ENCODE measurements at places on chromosomes 13 and 19.

DNA sequence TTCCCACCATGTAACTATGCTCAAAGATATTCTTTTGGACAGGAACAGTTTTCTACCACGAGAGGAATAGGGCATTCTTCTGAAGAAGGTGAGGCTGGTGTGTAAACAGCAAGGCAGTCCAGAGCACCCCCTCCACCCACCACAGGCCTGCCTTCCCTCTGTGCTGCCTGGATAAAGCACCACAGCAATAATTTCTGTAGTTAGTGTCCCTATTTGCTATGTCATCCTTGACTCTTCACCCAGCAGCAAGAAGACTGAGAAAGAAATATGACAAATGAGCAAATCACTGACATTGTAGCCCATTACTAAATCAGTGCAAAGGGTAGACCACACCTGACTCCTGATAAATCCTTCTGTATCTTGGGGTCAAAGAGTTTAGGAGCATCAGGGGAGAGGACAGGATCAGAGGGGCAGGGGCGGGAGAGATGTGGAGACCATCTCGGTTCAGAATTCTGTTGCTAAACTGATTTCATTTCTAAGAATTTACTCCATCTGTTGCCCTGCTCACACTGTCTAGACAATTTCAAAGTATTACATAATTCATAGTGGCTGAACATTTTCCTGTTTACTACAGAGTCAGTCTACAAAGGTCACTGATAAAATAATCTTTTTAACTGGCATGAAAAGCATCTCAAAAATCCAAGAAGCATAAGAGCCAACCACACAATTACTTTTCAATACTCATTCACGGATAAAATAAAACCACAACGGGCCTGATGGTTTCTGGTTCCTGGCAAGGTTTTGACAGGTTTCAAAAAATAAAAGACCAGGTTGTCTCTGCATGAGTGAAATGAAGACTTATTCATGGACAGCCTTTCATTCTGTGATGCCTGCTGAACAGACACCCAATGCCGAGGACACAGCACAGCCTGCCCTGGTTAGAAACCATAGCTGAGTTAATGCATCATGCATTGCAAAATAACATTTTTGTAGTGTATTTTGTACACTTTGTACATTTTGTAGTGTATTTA is 88.4 kb upstream of the IRS2 start:
- no peak for DNase-seq

DNA sequence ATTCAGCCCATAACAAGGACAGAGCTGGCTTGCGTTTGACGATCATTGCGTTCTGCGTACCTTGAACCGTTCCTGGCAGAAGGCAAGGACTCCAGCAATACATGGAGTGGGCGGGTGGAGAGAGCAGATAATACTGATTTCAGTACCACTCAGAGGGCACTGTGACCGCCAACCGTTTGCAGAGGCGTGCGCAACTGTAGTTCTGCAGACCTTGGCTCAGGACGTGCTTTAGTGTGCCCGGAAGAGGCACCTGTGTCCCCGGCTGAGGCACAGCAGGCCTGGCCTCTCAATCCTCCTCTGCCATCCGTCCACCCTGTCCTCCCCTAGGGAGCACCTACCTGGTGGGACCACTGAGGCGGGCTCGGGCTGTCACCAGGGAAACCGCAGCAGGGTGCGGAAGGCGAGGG is 117.6 kb upstream of the USP29 start:
- DNase-seq = no peak

GRCh38 chr19:8505680-8506401 is 3.4 kb upstream of the PRAM1 start:
- DNase-seq = no peak

GRCh38 chr13:105031306-105031705 is 1504.2 kb downstream of the EFNB2 start:
- no peak for DNase-seq

DNA sequence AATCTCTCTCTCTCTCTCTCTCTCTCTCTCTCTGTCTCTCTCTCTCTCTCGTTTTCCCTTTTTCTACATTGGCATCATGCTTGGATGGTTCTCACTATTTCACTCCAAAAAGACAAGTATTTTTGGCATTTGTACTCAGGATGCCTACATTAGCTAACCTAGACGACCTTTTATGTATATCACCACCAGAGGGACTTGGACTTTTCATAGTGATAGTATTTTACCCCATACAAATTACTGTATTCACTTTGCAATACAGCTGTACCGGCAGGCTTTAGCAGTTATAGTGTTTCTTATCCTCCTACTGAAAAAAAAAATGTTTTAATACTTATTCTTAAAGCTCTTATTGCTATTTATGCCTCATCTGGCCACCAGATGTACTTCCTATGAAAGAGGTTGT is 687.2 kb upstream of the KLHL1 start:
- no peak for DNase-seq

DNA sequence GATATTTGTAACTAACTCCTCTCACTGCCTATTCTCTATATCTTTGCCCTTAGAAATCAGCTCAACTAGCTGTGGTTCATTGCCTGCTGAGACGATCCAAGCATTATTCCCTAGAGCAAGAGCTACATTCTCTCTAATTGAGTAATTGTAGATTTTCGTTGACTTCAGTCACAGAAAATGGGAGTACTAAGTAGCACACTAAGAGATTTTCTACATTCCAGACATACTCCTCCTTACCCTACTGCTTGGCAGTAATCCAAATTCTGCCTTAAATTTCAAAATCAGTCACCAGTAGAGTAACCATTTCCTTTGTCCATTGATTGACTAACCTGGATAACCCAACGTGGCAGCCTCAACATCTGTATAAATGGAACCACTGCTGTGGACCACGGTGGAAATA is 1786.8 kb downstream of the SLITRK5 start:
- DNase-seq = no peak
